A172 (cell line): ENCODE measurements at places on chromosomes 12 and 14. TPM values are rescaled to one million over a fixed set of nuclear protein-coding genes. Genes with fewer than 3 reads are reported as not detected.

The OASL gene
- 1.3 and 2.3 TPM in 2 replicates for total RNA-seq

GRCh38 chr12:11524446-11524845 lies 125.0 kb upstream of the ETV6 start:
- DNase-seq = no peak

The FOXA1 gene
- 1.4 and 1.7 TPM in 2 replicates for total RNA-seq

The OVCH1 gene
- total RNA-seq = not detected in 2 replicates

DNA sequence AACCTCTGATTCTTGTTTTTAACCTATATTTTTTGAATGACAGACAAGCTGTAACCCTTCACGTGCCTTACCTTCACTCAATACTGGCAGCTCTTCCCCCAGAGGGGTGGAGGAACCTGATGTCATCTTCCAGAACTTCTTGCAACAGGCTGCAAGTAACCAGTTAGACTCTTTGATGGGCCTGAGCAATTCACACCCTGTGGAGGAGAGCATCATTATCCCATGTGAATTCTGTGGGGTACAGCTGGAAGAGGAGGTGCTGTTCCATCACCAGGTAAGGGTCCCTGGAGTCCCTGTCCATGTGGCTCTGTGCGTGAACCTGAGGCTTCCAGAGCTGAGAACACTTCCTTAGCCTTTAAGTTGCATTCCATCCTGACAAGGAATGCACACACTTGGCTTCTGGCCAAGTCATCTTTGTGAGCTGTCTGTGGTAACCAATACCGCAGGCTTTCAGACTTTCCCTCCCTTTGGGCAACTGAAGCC lies 22.7 kb downstream of the TRAFD1 start:
- peak; percentile 79 for DNase-seq

GRCh38 chr12:10909462-10909861 lies at the start of gene TAS2R13:
TSS of gene TAS2R13 (minus strand) at chr12:10909562. CDS start at chr12:10909298, 264 bp downstream.
- DNase-seq = no peak

DNA sequence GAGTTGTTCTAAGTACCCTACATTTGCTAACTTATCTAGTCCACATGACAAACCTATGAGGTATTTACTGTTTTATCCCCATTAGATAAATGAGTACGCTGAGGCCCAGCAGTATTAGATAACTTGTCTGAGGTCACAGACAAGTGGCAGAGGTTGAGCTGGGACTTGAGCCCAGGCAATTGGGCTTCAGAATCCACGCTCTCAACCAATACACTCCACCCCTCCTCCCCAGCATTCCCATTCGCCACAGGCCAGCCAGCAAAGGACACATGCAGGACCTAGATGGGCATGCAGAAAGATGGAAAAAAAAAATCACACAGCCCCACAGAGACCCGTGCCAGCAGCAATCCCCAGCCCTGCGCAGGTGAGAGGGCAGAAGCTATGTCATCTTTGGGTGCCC lies 12.4 kb downstream of the HDAC7 start:
- DNase-seq = no peak

- no peak for DNase-seq
These were observed 33.2 kb upstream of the LDHB start for GRCh38 chr12:21690704-21691368.

DNA sequence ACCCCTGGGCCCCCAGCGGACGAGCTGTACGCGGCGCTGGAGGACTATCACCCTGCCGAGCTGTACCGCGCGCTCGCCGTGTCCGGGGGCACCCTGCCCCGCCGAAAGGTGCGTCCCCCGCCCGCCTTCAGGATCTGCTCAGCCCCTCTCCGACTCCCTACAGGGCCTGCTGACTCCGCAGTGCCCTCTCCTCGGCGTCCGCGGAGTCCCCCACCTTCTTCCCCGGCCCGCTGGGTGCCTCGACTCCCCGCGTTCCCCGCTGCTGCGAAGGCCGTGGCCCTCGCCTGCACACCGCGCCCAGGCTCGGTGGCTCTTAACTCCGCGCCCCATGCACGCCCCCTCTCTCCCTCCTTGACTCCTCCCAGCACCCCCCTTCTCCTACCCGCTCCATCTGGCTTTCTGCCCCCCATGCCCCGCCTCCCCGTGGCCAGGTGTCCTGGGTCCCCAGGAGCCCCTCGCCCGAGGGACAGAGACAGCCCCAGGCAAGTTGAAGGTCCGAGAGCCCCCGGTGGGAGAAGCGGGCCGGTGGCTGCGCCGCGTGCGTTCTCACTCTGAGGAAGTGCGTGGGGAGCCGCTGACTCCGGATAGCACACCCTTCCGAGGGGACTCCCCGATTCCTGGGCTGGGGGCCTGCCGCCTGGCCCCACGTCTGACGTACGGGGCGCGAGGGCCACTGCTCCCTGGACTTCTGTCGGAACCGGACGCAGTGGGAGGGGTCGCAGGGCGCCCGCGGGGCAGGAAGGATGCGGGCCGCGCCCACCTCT lies 594 bp downstream of the TAMALIN start:
- no peak for DNase-seq

DNA sequence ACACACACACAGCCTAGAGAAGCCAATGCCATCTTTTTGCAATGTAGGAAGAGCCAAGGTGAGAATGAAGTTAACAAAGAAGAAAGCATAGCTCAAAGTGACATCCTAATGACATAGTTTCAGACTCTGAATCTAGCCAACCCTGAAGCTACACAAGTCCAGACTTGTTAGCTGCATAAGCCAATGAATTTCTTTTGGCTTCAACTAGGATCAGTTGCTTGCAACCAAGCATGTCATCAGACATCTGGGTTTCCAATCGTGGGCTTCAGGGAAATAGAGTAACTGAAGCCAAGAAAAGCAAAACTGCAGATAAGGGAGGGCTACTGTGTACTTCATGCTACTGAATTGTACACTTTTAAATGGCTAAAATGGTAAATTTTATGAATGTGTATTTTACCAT lies 4.4 kb upstream of the GPHN start:
- no peak for DNase-seq

The CIDEB gene
- total RNA-seq = not detected in 2 replicates

GRCh38 chr12:77667101-77667500 lies 163.6 kb upstream of the NAV3 start:
- peak; percentile 84 for DNase-seq

DNA sequence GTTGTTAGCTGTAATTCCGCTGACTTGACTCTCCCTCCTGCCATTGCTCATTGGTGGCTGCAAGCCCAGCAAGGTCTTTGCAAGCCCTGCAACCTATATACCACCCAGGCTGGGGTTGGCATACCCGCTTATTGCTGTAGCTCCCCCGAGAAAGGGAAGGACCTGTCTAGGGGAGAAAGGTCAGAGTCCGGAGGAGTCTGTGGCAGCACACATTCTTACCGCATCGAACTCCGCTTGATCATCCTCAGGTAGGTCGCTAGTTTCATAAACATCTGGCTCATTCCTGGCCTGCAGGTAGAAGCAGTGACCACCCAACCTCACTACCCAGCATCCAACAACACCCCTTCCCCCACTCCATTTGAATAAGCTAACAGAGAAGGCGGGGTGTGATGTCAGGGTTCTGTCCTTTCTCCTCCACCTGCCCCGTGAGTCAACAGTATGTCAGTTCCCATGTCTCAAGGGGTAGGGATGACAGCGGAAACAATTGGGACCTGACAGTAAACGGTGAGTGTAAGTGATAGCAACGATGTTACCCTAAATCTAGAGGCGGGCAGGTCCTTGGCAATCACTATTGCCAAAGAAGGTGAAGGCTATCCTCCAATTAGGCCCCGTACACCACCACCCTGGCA lies 1.1 kb downstream of the DCTN2 start:
- DNase-seq = peak; percentile 30

- DNase-seq = peak; percentile 51
These were observed 310.1 kb downstream of the SYT1 start for GRCh38 chr12:79174626-79175025.

- peak; percentile 42 for DNase-seq
These were observed 68.6 kb downstream of the EP400 start for GRCh38 chr12:132018193-132018916.

- no peak for DNase-seq
These were observed 1.2 kb downstream of the CDK2AP1 start for GRCh38 chr12:123270214-123271000.

DNA sequence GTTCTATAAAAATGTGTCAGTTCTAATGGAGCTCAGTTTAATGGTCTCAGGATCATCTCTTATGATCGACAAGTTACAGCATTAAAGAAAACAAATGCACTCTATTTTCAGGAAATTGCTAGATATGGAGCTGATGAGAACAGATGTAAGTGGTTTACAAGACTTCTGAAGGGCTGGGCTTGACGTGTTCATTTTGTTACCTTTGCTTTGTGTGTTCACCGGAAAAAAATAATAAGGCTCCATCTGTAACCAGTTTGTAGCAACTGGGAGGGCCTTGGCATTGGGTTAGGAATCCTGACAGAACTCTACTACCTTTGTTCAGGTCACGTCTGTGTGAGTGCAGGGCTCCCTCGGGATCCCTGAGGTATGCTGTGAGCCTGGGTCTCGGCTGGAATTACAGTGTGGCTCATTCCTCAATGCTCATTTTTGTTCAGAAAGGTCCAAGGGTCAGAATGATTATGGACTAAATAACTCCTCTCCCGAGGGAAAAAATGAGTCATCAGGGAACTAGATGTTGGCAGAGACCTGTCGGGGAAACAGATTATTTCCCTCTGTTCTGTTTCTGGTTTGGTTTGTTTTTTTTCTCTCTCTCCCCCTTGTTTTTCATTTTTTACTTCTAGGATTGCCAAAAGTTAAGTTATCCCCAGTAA lies 158.0 kb downstream of the SLC5A8 start:
- peak; percentile 96 for DNase-seq

The SIX1 gene
- total RNA-seq = 1.4 and 3.2 TPM in 2 replicates

DNA sequence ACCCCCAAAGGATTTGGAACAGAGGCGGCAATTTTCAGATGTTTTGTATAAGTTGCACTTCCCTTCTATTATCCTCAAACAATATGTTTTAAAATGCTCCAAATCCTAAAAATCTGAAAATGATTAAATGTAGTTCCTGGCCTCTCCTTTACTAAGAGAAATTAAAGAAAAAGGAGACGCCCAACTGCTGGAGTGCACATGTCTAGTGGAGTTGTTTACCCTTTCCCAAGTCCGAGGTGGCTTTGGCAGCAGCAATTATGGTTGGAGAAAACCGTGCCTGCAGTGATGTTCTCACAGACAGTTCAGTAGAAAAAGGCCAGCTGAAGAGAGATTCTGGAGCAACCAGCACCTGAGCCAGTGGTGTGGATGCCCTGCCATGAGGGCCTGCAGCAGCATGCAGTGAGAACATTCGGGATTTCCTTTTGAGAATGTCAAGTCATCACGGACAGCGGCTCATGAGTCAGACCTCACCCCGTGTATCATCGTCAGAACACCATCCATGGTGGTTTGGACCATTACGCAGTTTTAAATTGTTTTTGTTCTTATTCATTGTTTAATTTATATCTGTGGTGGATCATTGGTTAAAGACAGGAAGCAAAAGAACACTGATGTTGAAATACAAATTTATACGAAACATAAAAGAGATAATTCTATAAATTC lies 179.0 kb upstream of the KRR1 start:
- DNase-seq = peak; percentile 84

GRCh38 chr12:69529021-69529420 lies 56.2 kb upstream of the CCT2 start:
- DNase-seq = no peak

The GLT1D1 gene
- total RNA-seq = not detected in 2 replicates

DNA sequence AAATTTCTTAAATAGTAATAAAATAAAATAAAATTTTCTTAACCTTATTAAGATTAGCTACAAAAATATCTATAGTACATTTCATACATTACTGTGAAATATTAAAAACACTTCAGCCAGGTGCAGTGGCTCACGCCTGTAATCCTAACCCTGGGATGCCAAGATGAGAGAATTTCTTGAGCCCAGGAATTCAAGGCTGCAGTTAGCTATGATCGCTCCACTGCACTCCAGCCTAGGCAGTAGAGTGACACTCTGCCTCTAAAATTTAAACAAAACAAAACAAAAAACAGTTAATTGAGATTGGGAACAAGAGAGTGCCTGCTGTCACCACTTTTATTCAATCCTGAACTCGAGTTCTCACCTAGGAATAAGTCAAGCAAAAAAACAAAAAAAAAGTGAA lies 95.0 kb upstream of the CPNE8 start:
- DNase-seq = no peak

DNA sequence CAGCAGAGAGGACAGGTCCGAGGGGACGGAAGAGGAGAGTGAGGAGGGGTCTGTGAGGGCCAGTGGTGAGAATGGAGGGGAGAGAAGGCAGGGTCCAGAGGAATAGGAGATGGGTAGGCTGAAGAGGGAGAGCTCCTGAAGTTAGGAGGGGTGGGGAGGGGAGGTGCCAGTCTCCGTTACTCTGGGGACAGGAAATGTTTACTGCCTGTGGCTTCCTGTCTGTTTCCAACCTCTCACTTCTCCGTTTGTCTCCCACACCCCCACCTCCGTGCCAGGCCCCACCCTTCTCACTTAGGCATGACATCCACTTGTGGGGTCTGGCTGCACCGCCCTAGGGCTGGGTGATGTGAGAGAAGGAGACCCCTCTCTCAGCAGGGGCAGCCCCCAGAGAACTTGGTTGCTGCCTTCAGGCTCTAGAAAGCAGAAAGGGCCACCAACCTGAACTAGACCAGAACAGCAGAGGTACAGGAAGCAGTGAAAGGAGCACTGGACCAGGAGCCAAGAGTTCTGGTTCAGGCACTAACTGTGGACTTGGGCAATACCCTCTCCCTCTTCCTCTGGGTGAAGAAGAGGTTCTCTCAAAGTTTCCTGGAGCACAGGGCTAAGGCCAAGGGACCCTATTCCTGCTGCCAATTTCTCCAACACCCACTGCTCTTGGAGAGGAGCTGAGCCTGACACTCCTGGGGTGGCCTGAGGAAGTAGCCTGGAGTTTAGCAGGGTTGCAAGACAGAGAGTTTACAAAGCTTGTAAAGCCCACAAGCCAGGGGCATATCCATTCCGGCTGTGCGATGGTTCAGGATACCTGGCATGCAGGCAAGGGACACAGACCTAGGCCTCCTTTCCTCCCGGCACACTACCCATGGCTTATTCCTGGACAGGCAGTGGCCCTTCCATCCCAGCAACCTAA lies 5.5 kb downstream of the ITGA5 start:
- DNase-seq = peak; percentile 64

DNA sequence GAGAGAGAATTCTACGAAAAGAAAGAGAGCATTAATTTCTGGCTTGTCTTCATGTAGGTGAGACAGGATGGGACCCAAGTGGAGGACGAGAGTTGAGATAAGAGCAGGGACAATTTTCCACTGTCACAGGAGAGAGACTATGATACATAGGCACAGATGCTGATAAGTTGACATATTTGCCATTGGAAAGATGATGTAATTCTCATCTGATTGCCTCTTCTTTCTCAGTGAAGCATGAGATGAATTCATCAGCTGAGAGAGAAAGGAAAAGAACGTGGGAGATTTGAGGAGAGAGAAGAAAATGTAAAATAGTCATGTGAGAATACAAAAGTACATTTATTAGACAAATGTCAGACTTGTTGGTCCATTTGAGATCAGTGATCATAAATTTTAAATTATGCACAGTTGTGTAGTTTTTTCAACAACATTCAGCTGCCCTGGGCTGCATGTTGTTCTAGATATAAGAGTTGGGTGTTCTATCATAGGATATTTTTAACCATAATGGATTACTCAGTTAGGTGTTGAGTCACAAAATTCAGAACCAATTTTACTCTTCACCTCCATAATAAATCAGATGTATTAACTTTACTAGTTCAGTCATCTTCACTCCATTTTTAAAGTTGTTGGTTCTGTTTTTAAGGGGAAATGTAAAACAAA lies 222.9 kb downstream of the DPY19L2 start:
- DNase-seq = no peak
